SHP77 (cell line): ENCODE measurements at places on chromosomes 12 and 14.

GRCh38 chr12:15608941-15609340 is 180.2 kb downstream of the EPS8 start:
- DNase-seq = no peak

DNA sequence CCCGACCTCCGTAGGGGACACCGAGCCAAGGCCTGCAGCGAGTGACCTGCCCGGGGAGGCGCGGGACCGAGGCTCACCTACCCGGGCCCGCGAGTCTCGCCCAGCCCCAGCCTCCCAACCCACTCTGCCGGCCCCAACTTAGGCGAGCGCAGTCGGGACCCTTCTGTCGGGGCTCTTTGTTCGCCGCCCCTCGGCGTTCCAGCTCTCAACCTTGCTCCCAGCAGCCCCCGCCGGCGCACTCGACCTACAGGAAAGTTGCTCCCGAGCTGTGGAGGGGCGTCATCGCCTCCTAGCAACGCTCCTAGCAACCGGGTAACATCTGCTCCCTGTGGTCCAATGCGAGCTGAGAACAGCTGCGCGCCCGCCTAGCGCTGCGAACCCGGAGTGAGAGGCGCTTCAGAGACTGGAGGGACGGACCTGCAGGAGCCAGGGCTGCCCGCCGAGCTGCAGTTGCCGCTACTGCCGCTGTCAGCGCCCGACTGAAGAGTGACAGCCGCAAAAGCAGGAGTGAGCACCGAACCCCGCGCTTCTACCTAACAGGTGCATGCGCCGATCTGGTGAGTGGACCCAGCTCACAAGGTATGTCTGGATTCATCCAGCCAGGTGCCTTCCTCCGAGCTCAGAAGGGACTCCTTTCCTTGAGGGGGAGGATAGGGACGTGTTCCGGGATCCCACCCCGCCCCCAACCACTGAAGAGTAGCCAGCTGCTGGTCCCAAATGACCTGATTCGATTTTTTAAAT is 355.0 kb downstream of the SNAPC1 start:
- no peak for DNase-seq

DNA sequence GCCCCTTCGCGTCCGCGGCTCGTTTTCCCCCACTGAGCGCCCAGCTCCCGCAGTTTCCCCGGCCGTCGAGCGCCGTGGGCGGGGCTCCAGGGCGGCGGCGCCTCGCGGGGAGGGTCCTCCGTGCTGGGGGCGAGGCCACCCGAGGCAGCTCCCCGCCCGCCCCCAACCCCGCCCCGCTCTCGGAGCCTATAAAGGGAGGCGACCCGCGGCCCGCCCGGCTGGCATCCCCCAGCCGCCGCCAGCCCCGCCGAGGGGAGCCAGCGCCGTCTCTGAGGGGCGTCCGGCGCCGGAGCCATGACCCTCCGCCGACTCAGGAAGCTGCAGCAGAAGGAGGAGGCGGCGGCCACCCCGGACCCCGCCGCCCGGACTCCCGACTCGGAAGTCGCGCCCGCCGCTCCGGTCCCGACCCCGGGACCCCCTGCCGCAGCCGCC is at the start of gene TAMALIN:
Gene TAMALIN, plus strand, starts transcription at position 221 of the 432 bp plus-strand sequence. Its CDS starts 74 bp downstream, at position 295.
- DNase-seq = no peak

DNA sequence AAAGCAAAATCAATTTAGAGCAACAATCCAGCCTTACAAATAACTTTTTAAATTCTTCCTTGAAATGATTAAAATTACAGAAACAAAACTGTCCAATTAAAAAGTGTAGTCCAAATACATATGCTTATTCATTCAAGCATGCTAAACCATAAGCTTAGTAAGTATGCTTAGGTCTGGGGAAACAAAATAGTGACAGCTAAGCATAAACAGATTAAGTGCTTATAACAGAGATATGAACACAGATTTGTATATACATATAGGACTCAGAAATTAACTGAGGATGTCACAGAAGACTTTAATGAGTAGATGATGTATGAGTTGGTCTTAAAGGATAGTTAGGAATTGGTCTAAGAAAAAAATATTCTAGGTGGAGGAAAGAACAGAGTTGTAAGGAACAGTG is 41.8 kb downstream of the SCAF11 start:
- DNase-seq = no peak

DNA sequence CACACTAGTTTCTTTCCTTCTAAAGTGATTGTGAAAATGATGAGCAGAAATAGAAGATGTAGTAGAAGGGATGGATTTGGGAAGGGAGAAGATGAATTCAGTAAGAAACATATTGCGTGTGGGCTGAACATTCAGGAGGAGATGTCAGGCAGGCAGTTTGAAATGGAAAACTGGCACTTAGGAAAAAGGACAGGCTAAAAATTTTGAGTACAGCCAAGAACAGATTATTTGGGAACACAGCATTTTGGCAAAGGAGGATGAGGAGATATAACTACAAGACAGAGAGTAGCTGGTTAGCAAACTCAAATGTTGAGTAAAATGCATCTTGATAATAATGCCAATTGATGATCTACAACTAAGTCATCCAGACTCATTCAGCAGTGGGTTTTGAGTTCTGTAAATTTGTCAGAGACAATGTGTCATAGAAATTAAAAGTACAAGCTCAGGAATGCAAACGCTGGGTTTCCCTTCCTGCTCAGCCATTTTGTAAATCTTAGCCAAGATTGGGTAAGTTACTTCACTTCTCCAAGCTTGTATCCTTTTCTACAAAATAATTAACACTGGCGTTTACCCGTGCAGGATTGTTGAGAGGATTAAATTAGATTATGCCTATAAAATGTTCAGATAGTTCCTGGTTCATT is 255.0 kb downstream of the NAV3 start:
- no peak for DNase-seq

GRCh38 chr12:84793558-84794367 is 118.8 kb downstream of the SLC6A15 start:
- DNase-seq = no peak

DNA sequence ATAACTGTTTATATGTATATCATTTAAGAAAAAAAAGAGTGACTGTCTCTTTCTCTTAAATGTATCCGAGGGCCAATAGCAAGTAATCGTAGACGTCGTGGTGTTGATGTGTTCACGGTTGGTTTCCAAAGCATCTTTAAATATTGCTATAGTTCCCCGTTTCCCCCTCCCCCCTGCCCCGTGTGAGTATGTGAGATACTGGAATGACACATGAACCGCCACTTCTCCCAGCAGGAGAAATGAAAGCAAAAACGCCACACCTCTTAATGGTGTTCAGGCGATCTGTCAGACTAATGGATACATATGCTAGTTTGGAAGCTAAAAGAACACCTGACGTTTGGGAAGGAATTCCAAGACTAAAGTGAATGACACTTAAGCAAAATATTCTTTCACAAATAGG is 258.3 kb downstream of the FOXN3 start:
- DNase-seq = no peak

- no peak for DNase-seq
These were observed 157.7 kb upstream of the AVPR1A start for GRCh38 chr12:63308671-63309070.

DNA sequence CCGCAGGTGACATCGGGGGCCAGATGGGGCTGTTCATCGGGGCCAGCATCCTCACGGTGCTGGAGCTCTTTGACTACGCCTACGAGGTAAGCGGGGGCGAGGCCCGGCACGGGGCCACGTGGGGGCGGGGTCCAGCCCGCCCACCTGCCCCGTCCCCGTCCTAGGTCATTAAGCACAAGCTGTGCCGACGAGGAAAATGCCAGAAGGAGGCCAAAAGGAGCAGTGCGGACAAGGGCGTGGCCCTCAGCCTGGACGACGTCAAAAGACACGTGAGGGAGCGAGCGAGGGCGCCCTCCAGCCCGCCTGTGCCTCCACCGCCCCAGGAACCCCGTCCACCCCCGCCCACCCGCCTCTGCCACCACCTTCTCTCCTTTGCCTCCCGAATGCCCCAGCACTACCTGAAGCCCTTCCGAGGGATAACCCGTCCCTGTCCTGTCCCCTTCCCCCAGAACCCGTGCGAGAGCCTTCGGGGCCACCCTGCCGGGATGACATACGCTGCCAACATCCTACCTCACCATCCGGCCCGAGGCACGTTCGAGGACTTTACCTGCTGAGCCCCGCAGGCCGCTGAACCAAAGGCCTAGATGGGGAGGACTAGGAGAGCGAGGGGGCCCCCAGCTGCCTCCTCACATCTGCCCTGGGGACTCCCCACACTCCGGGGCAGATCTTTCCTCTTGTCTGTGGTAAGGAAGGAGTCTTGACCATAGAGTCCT is 3.9 kb upstream of the SMARCD1 start:
- DNase-seq = no peak

DNA sequence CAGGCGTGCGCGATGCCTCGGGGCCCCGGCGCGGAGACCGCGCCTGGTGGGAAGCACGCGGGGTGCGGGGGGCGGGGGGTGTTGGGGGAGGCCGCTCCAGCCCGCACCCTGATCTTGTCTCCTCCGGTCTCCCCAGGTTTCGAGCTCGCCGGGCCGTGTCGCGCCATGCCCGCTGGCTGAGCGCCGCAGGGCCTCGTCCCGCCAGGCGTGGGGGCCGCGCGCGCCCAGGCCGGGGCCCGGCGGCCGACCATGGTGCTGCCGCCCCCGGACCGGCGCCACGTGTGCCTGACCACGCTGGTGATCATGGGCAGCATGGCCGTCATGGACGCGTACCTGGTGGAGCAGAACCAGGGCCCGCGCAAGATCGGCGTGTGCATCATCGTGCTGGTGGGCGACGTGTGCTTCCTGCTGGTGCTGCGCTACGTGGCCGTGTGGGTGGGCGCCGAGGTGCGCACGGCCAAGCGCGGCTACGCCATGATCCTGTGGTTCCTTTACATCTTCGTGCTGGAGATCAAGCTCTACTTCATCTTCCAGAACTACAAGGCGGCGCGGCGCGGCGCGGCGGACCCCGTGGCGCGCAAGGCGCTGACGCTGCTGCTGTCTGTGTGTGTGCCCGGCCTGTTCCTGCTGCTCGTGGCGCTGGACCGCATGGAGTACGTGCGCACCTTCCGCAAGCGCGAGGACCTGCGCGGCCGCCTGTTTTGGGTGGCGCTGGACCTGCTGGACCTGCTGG is 2.4 kb downstream of the TMEM121 start:
- DNase-seq = no peak

GRCh38 chr12:57255916-57256315 is 4.9 kb upstream of the STAC3 start:
- no peak for DNase-seq

DNA sequence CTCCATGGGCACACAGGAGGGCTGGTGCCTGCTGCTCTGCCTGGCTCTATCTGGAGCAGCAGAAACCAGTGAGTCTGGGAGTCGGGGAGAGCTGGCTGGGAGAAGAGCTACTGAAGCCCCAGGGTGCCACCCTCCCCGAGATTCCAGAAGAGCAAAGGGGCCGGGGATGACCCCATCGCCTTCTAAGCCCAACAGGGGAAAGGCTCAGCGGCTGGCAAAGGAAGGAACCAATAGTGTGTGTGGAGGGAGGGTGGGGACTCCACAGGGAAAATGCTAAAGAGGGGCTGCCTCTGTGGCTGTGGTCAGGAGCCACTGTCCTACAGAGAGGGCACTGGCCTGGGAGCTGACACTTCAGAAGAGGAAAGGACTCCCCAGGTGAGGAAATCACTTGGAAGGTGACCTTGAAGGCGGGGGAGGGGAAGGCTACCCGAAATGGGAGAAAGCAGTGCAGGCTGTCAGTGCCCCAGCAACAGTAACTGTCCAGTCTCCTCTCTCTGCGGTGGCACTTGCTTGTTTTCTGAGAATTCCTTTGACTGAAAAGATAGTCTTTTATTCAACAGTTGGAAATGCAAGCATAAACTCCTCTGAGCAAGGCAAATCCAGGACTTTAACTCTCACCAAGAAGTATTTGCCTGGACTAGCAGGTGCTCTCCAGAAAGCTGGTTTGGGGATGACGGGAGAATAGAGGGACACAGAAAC is 552 bp downstream of the TAPBPL start:
- DNase-seq = no peak

DNA sequence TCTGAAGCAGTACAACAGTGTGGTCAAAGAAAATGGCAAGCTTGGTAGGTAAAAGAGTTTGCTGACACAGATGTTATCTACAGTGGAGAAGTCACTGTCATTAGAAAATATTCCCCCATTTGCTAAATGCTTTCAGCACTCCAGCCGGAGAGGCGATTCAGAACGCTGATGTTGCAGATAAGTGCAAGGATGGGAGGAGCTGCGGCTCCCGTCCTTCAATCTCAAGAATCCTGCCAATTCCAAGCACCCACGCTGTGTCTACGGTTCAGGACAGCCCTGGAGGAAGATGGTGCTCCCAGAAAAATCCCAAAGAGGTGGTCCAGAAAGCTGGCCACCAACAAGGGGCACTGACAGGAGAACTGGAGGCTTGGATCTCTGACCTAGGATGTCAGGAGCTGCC is 79.1 kb downstream of the ZFP36L1 start:
- DNase-seq = no peak

- no peak for DNase-seq
These were observed 27.4 kb downstream of the ABCC9 start for GRCh38 chr12:21913823-21914222.

DNA sequence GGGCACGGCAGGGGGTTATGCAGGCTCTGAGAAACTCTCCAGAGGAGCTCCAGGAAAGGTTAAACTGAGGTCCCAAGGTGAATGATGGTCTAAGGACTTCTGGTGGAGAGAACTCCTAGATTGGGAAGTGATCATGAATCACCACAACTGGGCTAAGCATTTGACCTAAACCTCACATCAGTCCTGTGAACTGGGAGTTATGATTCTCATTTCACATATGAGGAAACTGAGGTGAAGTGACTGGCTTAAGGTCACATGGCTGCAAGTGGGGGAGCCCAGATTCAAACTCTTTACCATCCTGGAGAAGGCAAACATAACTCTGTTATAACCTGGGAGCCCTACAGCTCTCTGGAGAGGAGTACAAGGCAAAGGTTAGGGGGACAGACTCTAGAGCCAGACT is 4.2 kb downstream of the RARG start:
- DNase-seq = no peak

DNA sequence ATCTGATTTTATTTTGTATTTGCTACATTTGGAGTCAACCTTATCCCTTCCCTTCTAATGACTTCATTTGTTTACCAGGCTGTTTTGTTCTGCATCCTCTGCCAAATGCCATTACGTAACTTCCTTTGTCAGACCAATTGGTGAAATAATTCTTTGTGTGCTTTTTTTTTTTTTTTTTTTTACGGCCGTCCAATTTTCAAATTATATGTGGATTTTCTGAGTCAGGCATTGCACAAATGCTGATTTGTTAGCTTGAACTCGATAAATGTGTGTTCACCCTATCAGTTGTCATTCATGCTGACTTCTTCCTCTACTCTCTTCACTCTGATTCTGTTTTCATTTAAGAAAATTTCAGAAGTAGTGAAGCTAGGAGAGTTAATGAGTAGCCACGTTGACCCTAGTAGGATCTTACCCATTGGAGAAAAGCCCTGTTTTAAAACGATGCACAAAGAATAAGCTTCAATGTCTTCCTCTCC is 386.2 kb downstream of the DIO2 start:
- DNase-seq = no peak

- no peak for DNase-seq
These were observed 113.1 kb downstream of the TTC6 start for GRCh38 chr14:37708481-37708880.
